CD4-positive, alpha-beta T cell treated with Interleukin-17A for 1 hour (primary cell): ENCODE measurements at places on chromosomes 12 and 14.

GRCh38 chr14:102029956-102030355 is 56.9 kb downstream of the HSP90AA1 start:
- DNase-seq: no peak

GRCh38 chr12:19507823-19508222 is 68.5 kb downstream of the AEBP2 start:
- no peak for DNase-seq

DNA sequence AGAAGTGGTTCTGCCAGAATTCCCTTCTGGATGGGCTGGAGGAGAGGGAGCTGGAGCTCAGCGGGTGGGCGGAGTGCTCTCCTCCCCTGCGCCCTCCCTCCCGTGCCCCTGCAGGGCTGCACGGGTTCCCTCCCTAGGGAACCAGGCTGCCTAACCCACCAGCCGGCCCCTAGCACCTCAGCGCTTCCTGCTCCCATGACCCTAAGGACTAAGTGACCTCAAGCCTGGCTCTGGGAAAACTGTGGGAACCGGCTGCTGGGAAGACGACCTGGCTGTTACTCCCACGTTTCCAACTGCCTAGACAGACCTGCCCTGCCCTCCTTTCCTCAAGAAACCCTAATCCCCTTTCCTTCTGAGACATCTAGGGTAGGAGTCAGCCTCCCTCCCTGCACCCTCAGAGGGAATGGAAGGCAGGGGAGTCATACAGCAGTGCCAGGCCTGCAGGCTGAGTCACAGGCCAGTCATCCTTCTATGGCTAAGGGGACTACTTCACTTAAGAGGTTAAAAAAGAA is 31.5 kb downstream of the SLC6A12 start:
- no peak for DNase-seq

DNA sequence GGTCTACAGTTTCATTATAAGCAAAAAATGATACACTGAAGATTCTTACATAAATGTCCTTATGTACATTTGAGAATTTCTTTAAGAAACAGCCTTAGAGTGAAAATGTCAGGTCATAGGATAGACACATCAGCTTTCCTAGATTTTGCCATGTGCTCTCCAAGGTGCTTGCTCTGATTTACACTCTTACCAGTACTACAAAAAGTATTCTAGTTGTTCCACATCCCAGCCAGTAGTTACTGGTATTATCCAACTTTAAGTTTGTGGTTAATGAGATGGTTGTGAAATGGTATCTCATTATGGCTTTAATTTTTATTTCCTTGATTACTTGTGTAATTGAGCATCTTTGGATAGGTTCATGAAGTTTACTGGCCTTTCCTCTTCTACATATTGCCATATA is 5.0 kb upstream of the LRRK2 start:
- no peak for DNase-seq

- DNase-seq: peak; percentile 68
These were observed 25.9 kb upstream of the LGALS3 start for GRCh38 chr14:55103005-55103640.

DNA sequence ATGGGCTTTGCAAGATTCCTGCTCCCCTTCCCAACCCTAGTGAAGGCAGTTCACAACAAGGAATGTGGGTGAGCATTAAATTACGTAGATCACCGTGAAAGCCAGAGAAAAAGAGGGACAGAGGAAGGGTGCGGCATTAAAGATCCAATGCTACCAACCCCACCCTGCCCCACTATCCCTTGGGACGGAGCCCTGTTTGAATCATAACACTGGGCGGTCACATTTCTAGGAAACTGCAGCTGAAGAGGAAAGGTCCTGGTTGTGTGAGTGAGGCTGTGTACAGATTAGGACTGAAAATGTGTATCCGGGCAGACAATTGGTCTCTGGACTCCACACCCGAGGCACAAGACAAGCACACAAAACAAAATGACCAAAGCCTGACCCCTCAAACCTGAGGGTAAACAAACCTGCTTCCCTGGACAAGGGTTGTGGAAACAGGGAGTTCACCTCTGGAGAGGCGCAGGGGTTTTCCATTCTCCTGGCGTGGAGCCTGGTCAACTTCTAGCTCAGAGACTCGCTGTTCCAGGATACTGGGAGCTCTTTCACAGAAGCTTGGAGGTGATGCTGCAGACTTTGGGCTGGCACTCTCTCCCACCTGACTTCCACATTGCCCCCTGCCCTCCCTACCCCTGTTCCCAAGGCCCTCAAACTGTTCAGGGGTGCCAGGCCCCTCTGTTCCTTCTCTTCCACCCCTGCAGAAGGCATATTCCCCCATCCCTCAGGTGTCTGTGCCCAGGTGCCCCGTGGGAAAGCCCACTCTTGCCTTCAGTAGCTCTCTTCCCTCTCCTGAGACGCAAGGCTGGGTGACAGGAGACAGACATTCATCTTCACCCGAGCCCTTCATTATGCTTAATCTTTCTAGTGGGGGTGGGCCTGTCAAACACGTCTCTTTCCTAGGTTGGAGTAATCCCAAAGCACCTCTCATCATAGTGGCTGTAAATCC is 16.5 kb downstream of the NINJ2 start:
- DNase-seq: no peak

DNA sequence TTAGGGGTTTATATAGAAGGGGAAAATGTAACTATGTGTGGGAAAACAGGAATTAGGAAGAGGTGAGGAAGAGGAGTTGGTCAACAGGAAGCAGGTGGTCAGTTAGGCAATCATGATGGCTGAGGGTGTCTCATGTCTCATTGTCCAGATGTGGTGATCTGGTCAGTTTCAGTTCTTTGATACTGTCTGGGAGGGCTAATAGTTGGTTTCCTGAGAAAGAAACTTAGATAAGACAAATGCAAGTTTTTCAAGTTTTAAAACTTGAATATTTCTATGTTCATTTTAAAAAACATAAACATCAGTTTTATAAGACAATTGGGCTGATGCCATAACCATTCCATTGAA is 1121.8 kb upstream of the USP15 start:
- no peak for DNase-seq

DNA sequence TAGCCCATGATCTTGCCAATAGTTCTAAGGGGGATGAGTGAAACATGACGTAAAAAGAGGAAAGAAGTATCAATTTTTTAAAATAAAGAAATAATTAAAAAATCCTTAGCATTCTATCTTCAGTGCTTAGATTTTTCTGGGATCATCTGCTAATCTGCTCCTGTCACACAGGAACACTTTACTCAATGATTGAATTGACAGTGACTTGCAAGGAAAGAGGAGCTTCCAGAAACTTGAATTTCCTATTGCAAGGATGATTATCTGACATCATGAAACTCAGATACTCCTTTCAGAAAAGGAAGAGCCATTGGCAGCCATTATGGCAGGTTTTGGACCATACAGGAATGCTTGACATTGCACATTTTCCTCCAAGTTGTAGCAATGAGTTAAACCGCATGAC is 41.4 kb upstream of the PTPRO start:
- DNase-seq: no peak

DNA sequence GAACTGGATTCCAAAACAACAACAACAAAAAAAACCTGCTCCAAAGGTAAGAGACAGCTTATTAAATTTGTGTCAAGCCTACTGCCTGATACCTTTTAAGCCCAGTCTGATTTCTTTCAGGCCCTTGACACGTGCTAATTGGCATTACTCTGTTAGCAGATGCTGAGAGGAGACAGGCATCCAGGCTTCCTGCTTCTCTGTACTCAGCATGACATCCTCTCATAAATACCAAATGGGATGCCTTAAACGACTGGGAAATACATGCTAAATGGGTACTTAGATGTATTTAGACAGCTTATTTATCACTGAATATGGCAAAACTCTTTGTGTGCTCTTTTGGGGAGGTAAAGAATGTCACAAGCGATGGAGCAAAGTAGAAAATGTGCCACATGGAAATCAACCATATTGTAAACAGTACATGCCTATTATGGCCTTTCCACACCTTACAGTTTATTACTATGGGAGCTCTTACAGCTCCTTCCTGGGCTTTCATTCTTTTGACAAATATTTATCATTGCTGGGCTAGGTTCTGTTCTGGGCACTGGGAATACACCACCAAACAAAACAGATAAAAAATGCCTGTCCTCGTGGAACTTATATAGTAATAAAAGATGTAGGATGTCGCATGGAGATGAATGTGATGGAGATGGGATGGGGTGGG is 11.5 kb upstream of the PCED1B start:
- DNase-seq: no peak
